Sigmoid colon (tissue), 7 donors: ENCODE measurements at places on chromosomes 7 and 10. TPM values are rescaled to one million over a fixed set of nuclear protein-coding genes. Genes with fewer than 3 reads are reported as not detected.

The ACSM6 gene
- not detected for polyA plus RNA-seq

The NODAL gene
- polyA plus RNA-seq, result not detected

The CCDC172 gene
- polyA plus RNA-seq, result not detected

The PSD gene
- 0.69 TPM for polyA plus RNA-seq

The CPVL gene
- polyA plus RNA-seq, result 15.5 TPM

The NXPH1 gene
- polyA plus RNA-seq, result not detected

The SPDYE1 gene
- not detected for polyA plus RNA-seq

The SEC61G gene
- polyA plus RNA-seq, result 584 TPM

The CNPY1 gene
- not detected for polyA plus RNA-seq

The SNX10 gene
- polyA plus RNA-seq, result 5.4 TPM

The HPSE2 gene
- polyA plus RNA-seq, result under 0.01 TPM

The ATP6V0A4 gene
- polyA plus RNA-seq, result not detected

The ZNF853 gene
- polyA plus RNA-seq, result 0.69 TPM

The GNAT3 gene
- not detected for polyA plus RNA-seq

The FAM171A1 gene
- 7.2 TPM for polyA plus RNA-seq

The TWIST1 gene
- polyA plus RNA-seq, result 1.8 TPM

The DEPP1 gene
- polyA plus RNA-seq, result 16.0 TPM

The TMEM270 gene
- polyA plus RNA-seq, result not detected

The IFIT2 gene
- 3.9 TPM for polyA plus RNA-seq

The VGF gene
- polyA plus RNA-seq, result 0.54 TPM

The SORBS1 gene
- 8.1 TPM for polyA plus RNA-seq

The CYP3A7 gene
- polyA plus RNA-seq, result not detected

The GPR141 gene
- polyA plus RNA-seq, result 1.2 TPM

The ENTPD7 gene
- 6.6 TPM for polyA plus RNA-seq

The MAPK8 gene
- 26.4 TPM for polyA plus RNA-seq

The OR2A1 gene
- 0.06 TPM for polyA plus RNA-seq

The CFTR gene
- polyA plus RNA-seq, result 13.2 TPM

The EPDR1 gene
- polyA plus RNA-seq, result 4.2 TPM

The GPR22 gene
- not detected for polyA plus RNA-seq

The INA gene
- polyA plus RNA-seq, result 2.0 TPM

The ASIC3 gene
- polyA plus RNA-seq, result 0.46 TPM

The CRHR2 gene
- polyA plus RNA-seq, result not detected

The CUZD1 gene
- polyA plus RNA-seq, result not detected

The RBP4 gene
- polyA plus RNA-seq, result 4.2 TPM

The ANKRD61 gene
- polyA plus RNA-seq, result not detected

The SPDYE5 gene
- not detected for polyA plus RNA-seq

The PDLIM1 gene
- polyA plus RNA-seq, result 377 TPM
